ENCODE measurements at places on chromosomes 5 and 9.
A peak's percentile ranks its signal among the peaks of the same experiment; 100 is the strongest.

- peak; percentile 21 for DNase-seq
Observed at GRCh38 chr9:110579034-110579861, at the start of gene SVEP1. Gene SVEP1 (minus strand): TSS chr9:110579741. CDS start chr9:110579543, 198 bp downstream.

- DNase-seq = no peak
Observed at GRCh38 chr5:58262226-58262625, 197.7 kb downstream of the PLK2 start.

GRCh38 chr5:94240596-94240992 lies 377.8 kb downstream of the KIAA0825 start:
- no peak for DNase-seq

- no peak for DNase-seq
Observed at GRCh38 chr9:21689854-21690253, 112.6 kb upstream of the MTAP start.

DNA sequence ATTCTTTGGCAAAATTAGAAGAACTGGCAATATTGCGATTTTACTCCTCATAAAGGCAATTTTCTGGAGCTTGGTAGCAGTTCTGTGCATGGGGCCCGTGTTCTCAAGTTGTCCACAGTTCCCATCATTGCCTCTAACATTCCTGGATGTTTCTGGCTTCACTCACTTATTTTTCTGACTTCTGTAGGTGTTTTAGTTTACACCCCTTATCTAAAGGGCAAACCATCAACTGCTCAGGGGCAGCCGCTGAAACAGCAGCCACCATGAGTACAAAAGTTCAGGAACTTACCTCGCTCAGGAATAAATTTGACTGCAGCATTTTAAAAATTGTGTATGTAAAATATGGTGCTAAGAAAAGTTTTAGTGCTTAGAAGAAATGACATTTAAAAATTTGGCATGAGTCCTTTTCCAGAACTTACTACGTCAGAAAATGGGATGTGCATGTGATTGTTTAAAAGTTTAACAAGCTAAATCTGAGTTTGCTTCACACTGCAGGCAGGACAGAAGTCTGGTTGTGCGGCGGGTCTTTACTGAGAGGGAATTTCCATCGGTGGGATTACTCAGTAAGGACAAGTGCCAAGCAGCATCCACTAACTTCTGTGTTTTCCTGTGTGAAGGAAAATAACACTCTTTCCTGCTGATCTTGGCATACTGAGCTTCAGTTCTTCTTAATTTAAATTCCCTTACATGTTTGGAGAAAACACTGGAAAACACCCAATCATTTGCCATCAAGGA lies 261.7 kb downstream of the MAT2B start:
- DNase-seq = no peak

- DNase-seq = no peak
Observed at GRCh38 chr5:146334074-146334533, 4.5 kb upstream of the POU4F3 start.

- no peak for DNase-seq
Observed at GRCh38 chr9:133202145-133202513, 6.9 kb downstream of the OBP2B start.

GRCh38 chr5:142605611-142606010 lies 80.3 kb downstream of the FGF1 start:
- DNase-seq = no peak

- no peak for DNase-seq
Observed at GRCh38 chr9:134127616-134128015, 8.3 kb upstream of the WDR5 start.

- no peak for DNase-seq
Observed at GRCh38 chr9:99762470-99762869, 59.2 kb upstream of the NR4A3 start.

DNA sequence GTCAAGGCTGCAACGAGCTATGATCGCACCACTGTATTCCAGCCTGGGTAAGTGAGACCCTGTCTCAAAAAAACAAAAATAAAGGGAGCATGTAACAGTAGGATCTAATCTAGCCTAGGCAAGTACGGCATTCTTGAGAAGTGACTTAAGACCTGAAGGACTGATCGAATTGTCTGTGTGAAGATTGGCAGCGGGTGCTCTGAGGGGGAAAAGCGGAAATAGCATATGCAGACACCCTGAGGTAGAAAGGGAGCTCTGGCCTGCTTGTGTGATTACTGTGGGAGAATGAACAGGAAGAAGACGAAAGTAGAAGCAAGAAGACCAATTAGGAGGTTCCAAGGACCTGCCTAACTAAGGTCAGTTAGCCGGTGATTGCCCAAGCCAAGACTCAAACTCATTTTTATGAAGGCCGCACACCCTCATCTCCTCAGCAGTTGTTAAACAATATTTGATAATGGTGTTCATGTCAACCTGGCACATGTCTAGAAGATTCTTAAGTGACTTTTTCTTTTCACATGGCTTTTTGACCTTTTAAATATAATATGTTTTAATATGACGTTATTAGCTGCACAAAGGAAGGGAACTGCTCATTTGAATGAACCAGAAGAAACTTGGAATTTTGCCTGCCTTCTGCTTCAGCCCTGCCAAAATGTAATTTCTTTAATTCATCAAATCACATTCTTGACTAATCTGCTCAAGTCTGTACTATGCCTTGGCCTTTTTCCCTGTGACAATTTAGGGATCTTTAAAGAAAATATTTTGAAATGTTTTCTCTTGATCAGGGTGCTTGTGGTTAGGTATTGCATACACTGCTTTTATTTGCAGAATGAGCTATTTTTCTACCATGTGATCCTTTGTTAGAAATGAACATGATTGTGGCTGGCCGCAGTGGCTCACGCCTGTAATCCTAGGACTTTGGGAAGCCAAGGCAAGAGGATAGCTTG lies 289.2 kb upstream of the DMRT1 start:
- no peak for DNase-seq

DNA sequence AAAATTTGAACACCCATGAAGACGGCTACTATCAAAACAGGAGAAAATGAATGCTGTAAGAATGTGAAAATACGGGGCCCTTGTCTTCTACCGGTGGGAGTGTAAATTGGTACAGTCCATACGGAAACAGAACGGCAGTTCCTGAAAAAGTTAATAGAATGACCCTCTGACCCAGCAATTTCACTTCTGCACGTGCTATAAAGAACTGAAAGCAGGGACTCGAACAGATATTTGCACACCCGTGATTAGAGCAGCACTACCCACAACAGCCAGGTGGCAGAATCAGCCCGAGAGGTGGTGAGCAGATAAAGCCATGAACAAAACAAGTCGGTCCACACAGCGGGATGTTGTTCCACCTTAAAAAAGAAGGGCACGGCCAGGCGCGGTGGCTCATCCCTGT lies 22.6 kb upstream of the SLC12A7 start:
- DNase-seq = no peak

DNA sequence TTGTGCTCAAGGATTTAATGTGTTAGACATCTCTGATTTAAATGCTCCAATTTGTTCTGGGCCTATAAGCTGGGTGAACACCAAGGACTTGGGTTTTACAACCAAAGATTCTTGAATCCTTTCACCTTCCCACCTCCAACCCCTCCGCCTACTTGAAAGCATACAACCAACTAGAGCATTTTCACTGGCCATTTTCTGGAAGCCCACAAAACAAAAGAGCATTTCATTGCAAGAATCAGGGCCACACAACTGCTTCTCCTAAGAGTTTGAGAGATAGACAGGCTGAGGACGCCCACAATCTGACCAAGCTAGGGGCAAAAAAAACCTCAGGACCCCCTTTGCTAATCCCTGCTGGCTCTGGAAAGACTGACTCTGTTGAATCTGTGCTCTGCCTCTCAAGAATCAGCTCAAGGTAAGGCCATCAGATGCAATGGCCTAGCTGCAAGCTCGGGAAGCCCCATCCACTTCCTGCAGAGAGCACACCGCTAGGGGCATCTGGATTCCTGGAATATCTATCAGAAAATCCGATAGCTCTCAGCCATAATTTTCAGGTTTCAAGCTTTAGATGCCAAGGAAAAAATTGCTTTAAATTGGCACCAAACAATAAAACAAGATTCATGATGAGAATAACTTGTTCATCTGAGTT lies 57.7 kb downstream of the RETREG1 start:
- no peak for DNase-seq

DNA sequence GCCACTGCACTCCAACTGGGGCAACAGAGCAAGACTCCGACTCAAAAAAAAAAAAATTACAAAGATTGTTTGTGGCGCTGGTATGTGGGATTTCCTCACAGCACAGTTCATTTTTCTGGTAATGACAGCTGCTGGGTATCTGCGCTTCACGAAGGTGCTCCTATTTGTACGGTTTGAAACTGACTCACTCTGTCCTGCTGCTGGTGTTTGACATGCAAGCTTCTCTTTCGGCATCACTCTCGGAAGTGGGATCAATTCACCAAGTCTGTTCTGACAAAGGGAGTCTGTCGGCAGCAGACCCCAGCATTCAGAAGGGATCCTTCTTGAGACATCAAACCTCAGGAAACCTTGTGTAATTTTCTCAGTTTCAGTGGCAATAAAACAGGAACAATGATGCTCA lies 26.3 kb downstream of the MAML1 start:
- DNase-seq = peak; percentile 85

DNA sequence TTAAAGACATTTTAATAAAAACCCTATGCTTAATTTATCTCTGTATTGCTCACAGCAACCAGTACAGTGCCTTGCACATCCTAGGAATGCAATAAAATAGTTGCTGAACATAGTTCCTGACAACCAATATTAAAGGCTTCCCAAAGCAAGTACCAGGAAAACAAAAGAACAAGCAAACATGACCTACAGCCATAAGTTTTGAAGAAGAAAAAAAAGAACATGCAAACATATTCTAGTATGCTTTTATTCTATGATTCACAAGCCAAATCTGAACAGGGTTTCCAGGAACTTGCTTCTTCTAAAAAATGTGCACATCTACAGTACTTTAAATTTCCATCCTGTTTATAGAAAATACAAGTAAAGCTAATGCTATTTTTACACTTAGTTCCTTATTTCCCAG lies 4.5 kb downstream of the CEMIP2 start:
- DNase-seq = no peak

DNA sequence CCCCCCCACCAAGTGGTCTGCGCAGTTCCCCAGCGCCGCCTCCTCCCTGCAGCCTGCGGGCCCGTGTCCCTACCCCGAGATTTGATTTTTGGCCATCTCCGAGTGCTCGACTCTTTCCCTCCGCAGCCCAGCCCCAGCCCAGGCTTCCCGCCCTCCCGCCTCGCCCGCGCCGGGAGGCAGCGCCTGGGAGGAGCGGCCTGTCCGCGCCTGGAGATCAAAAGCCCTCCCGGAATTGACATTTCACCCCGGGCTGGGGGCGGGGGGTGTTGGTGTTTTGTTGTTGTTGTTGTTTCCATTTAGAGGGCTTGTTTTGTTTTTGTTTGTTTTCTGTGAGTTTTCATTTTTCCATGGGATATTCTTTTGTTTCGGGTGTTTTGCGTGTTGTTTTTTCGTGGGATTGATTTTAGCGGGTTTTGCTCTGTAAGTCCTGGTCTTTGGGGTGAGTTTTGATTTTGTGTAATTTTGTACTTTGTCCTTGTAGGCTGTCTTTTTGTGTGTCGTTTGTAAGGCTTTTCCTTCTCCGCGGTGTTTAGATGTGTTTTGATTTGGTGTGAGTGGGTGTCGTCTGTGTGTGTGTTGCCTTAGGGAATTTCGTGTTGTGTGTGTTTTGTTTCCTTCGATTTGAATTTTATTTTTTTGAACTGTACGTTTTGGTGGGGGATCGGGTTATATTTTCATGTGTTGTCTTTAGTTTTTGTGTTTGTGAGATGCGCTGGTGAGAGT lies 1.7 kb upstream of the PAX5 start:
- no peak for DNase-seq

GRCh38 chr5:157516006-157516405 lies 56.0 kb downstream of the NIPAL4 start:
- DNase-seq = no peak

DNA sequence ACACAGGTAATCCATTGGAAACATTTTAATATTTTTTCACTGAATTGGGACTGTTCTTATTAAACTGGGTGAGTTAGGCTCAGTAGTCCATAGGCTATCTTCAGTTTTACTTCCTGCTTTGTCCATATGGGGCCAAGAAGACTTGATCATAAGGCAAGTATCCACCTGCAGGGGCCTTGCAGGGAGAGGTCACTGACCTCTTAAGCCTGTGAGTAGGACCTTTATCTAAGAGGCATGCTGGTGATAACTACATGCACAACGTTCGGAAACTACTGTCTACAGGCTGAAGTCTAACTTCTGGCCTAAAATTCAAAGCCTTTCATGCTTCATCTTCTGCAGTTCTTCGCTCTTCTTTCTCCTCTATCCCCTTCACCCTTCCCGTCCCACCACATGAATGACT lies 60.1 kb upstream of the GRHPR start:
- no peak for DNase-seq

DNA sequence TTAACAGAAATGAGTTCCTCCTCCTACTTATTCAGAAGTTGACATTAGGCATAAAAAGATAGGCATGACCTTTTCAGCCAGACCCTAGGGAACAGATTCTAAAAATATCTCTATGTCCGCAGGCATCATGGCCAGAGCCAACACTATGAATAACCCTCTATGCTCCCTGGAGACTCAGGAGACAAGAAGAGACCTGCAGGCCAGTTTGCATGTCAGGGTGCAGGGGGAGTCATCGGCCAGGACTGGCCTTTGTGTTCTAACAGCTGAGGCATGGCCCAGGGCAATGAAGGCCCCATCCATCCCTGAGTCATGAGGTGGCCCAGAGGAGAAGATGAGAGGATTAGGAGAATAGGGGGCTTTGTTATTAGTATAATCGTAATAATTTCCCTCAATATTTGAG lies 93.8 kb downstream of the TMEM215 start:
- no peak for DNase-seq

GRCh38 chr5:8329773-8330172 lies 460.8 kb downstream of the MTRR start:
- DNase-seq = peak; percentile 1

DNA sequence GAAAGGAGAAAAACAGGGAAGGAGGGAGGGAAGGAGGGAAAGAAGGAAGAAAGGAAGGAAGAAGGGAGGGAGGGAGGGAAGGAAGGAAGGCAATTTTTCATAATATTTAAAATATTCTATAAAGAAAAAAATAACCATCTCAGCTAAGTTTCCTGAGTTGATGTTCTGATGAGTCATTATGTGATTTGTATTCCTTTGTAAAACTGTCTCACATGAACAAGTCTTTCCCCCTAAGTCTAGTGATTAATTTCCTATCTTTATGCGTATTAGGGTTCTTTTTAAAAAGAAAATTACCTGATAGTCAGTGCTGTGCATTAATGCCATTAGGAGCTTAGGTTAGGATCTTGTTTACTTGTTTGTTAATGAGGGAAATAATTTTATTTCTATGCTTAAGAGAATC lies 94.1 kb downstream of the RASEF start:
- no peak for DNase-seq

DNA sequence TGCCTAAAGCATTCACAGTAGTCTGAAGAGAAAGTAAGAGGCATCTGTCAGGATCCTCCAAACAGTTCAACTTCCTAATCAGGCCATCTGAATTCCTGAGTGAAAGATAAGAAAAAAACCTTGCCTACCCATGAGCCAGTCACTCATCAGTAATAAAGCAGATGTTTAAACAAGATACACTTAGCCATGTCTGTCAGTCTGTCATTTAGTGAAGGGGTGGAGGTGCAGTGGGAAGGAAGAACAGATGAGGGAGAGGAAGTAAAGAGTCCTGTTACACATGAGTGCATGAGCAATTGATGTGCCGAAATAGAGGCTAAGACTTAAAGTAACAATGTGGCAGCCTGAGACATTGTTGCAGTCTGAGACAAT lies 29.9 kb upstream of the DMRTA1 start:
- no peak for DNase-seq

GRCh38 chr5:143569213-143569701 lies 165.8 kb upstream of the NR3C1 start:
- no peak for DNase-seq

All from HL-60 (cell line).